ENCODE measurements at places on chromosomes 11 and 22.
A peak's percentile ranks its signal among the peaks of the same experiment; 100 is the strongest.

DNA sequence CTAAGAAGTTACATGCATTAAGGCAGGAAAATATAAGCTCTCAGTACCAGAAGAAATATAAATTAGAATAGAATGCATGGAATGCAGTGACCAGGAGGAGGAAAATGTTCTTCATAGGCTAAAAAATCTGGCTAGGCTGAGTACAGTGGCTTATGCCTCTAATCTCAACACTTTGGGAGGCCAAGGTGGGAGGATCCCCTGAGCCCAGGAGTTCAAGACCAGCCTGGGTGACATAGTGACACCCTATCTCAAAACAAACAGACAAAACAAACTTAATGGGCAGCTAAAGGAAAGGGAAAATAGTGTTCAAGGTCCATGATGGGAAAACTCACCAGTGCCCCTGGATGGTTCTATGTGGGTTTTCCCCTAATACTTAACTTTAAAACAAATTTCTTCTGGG, 78.3 kb upstream of the RASSF10 start:
- no peak for DNase-seq

DNA sequence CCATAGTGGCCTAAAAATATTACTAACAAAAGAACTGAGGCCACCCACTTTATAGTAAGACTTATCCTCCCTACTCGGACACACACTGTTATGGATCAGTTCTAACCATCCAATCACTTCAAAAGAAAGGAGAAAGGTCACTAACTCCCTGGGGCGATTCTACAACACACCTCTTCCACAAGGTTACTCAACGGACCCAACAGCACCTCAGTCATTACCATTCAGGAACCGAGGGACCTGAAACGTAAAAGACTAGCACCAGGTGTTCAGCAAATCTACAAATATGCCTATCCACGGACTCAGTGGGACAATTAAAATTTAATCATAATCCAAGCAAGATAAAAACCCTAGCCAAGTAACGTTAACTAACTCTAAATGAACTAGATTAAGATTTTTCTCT, 1.6 kb downstream of the HNRNPUL2 start:
- no peak for DNase-seq

- no peak for DNase-seq
Observed at GRCh38 chr11:10588904-10589303, 20.4 kb upstream of the LYVE1 start.

GRCh38 chr22:36224245-36224644, 15.1 kb downstream of the APOL2 start:
- DNase-seq = no peak

DNA sequence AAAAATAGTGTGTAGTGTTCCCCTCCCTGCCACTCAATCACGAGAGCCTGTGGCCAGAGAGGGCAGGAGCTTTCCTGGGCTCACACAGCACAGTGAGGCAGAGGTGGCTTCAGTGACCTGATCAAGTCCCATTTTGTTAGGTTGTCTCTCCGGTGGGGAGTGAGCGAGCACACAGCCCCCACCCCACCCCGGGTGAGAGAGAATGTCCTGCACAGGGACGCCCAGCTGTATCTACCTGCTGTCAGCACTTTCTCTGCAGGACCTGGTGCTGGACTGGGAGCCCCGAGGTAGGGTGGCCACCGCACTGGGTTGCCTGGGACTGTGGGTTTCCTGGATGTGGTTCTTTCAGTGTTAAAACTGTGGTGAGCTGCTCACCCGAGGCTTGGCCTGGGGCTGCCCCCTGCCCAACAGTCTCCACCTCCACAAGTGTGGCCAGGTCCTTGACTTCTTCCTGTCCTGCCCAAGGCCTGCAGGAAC, 6.1 kb downstream of the CAPN5 start:
- peak; percentile 16 for DNase-seq

DNA sequence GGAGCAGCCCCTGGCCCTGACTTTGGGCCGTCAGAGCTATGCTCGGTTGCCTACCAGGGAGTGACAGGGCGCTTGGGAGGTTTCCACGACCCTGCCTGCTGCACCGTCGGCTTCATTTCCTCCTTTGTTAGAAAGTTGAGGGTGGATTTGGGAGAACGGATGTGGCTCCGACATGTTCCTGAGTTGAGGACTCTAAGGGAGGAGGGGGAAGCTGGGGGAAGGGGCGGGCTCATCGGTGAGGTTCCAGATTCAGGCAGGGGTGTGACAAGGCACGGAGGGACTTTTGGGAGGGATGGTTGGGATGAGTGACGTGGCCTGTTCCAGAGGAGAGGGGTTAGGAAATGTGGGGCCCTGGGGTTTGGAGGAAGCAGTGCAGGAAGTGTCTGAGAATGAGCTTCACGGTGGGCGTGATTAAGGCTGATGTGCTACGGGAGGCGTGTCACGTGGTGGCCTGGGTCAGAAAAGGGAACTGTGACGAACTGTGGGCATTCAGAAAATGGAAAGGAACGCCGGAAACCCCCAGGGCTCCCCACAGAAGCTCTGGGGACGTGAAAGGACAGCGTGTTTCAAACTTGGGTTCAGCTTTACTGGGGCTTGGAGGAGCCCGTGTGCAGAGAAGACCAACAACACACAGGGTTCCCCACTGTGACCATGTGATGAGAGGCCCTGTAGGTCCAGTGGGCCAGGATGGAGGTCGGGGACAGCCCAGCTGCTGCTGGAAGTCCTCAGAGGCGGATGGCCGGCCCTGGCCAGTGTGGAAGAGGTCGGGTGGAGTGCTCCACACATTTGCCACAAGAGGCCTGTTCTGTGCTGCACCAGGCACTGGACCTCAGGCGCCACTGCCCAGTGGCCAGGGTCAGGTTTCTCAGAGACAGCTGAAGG, 2.8 kb downstream of the PARVB start:
- DNase-seq = peak; percentile 88

- DNase-seq = no peak
Observed at GRCh38 chr11:77031599-77031998, 2.6 kb upstream of the B3GNT6 start.

- DNase-seq = no peak
Observed at GRCh38 chr11:85619499-85619898, 7.6 kb downstream of the DLG2 start.

DNA sequence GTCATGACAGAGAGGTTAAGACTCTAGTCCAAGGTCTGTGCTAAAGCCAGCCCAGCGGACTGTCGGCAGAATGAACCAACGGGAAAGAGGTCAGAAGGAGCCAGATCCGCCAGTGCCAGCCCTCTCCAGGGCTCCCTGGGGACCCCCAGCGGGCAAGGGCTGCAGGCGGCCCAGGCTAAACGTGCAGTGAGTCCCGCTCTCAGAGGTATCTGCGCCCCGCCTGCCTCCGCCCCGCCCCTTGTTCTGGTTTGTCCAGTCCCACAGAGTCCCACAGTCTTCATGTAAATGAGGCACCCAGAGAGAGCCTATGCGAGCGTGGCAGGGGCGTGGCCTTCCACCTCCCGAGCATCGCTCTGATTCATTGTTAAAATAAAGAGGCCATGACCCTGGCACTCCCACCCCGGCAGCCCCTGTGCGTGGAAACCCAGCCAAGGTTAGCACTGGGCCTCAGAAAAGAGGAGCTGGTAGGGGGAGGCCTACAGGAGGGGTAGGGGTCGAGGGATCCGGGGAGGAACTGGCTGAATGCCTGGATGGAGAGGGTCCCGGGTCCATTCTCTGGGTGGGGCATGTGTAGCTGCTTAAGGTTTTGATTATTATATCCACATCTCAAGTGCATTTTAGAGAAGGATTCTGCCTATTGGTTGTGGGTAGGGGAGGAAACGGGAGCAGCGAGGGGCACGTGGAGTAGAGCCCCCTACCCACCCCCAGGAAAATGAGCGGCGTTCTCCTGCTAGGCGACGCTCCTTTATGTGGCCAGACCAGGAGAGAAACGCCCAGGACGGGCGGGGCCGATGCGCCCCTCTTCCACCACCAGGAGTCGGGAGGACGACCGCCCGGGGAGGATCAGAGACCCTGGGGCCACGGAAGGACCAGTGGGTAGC, at the start of gene TRIOBP:
Gene TRIOBP (plus strand): TSS at position 392 of the 881 bp plus-strand sequence. CDS start 4,318 bp downstream, outside the sequence.
- peak; percentile 86 for DNase-seq

DNA sequence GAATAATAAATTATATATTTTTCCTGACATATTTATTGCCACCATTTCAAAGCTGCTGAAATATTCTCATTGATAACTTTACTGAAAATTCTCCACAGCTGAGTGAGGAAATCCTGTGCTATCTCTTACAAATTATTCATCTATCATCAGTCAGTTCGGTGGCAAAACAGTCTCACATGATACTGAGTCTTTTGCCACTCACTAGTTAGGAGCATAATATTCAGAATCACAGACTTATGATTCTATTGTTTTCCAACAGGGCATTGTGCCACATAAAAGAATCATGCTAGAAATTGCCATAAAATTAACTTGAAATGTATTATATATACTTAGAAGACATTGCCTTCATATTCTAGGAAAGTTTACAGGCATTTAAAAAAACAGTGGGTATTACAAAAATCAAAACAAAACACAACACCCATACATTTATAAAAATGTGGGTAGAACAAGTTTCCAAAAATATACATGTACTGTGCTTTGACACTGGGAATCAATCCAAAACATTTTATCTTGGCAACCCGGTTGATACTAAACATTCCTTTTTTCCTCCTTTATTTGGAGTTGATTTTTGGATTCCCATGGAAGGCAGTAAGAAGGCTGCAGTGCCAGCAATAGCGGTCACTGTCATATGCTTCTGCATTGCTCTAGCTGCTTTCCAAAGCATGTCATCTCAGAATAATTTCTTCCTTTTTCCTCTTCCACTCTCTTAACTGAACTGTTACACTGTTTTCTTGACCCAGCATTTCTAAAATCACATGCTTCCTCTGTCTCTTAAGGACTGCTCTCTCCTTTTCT, 42.5 kb downstream of the ATG16L2 start:
- DNase-seq = no peak

- no peak for DNase-seq
Observed at GRCh38 chr11:83681906-83682610, 395.9 kb upstream of the CCDC90B start.

- no peak for DNase-seq
Observed at GRCh38 chr11:69655479-69656428, 14.8 kb downstream of the CCND1 start.

DNA sequence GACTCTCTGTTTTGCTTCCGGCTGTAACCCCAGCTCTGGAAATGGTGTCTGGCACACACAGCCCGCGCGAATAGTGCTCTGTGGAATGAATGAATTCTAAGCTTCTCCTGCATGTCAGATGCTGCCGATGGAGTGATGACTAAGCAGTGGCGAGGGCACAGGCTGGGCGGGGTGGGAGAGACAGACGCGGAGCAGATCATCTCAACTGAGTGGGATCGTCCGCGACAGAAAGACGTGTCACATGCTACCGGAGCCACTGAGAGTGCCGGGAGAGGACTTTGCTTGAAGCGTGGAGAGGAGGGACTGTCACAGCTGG, 334.5 kb downstream of the CTTN start:
- no peak for DNase-seq

GRCh38 chr11:73312851-73313327, 4.8 kb downstream of the ARHGEF17 start:
- no peak for DNase-seq

- DNase-seq = peak; percentile 96
Observed at GRCh38 chr22:30635273-30636225, at the start of gene SLC35E4. Gene SLC35E4 (plus strand): TSS chr22:30635781. CDS start chr22:30636451, 670 bp downstream.

GRCh38 chr11:74683941-74684481, 47.2 kb downstream of the CHRDL2 start:
- no peak for DNase-seq

GRCh38 chr22:23180301-23180892, at the start of gene BCR:
Gene BCR (plus strand): TSS chr22:23180509. CDS start chr22:23180961, 452 bp downstream.
- DNase-seq = peak; percentile 56

DNA sequence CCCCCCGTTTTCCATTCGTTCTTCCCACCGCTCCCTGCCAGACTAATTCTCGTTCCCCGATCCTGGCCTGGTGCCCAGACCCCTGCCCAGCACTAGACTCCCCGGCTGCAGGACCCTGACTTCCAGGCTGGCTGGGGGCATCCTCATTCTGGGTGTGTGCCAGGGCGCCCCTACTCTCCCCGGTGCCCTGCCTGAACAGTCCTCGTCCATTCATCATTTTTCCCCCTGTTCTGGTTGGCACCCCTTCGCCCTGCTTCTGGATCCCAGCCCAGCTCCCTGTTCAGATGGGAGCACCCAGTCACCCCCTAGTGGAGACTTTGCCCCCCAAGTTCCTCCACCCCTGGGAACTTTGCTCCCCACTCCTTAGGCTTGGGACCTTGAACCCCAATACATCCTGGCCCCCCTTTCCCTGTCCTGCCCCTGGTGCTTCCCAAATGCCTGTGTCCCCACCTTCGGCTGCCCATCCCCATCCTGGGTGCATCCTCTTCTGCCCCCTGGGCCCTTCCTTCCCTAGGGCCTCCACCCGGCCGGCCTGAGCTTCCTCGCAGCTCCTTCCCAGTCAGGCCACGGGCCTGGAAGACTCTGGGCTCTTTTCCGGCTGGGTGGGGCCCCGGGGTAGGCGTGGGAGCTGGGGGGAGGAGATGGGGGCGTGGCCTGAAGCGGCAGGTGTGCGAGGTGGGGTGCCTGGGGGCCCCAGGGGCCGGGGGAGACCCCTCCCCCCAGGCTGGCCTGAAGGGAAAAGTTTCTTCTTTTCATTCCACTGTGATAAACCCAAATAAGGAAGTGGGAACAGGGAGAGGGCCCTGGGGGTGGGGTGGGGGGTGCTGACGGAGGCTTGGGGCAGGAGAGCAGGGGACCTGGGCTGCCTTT, 908 bp downstream of the PLCB3 start:
- DNase-seq = no peak

- no peak for DNase-seq
Observed at GRCh38 chr22:49721211-49721763, 106.4 kb downstream of the BRD1 start.

- DNase-seq = no peak
Observed at GRCh38 chr22:38412435-38413084, 42.4 kb downstream of the KCNJ4 start.

DNA sequence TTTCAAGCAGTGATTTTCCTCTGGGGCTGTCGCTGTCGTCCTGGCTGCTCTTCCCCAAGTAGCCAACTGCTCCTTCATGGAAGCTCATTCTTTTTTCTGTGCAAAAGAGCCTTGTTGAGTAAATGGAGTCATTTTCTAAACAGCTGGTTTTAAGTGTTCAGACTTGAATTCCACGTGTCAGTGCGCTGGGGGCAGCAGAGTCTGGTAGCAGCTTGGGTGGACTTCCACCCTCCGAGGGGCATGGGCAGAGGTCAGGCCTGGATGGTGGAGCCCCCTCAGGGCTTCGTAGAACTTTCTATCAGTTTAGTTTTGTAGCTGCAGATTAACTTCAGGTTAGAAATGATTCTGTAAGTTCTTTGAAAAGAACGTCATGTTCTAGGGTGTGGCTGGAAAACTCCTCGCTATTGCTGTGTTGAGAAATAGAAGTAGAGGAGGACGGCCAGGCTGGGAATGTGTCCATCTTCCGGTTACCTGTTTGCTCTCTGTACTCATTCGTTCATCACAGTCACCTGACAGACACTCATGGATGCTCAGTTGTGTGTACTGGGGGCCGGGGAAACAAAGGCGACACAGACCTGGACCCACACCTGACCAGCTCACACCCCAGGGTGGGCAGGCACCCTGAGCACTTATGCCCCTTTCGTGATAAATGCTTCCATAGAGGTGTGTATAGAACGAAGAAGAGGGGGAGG, 270.7 kb downstream of the TBC1D22A start:
- DNase-seq = no peak

- no peak for DNase-seq
Observed at GRCh38 chr11:68342459-68343158, 30.2 kb downstream of the LRP5 start.

GRCh38 chr22:39343259-39344045, 6.3 kb upstream of the SYNGR1 start:
- peak; percentile 68 for DNase-seq

GRCh38 chr11:65870706-65871681, 1.6 kb downstream of the EFEMP2 start:
- DNase-seq = no peak

Measured in CD4-positive, alpha-beta T cell treated with Interferon alpha-2 for 1 hour (primary cell).